ENCODE measurements at places on chromosomes 1 and 21.

DNA sequence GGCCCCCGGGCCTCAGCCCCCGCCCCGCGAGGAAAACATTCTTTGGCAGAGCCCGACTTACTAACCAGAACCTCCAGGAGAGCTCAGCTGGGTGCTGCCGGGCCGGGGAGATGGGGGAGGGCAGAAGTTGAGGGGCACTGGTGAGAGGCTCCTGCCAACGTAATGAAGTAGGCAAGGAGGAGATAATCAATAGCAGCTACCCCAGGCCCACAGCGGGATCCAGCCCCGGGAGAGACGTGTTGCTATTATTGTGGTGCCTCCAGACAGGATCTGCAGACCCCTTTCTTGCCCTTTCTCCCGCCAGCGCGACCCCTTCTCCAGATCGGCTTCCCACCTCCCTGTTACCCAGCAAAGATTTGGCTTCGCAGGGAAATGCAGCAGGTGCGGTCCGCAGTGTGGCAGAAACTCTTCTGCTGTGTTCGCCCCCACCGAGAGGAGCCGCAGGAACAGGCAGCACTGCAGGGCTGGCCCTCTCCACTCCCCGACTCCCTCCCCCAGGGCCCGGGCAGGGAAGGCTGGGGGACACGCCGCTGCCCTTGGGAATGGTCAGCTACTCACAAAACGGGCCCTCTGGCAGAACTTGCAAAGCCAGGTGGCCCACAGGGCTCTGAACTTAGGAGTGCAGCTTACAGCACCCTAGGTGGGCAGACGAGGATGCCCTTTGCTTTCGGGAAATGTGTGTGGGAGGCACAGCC lies 1.5 kb upstream of the KCNA2 start:
- DNase-seq = no peak

- no peak for DNase-seq
These were observed 49.3 kb downstream of the STX6 start for GRCh38 chr1:180973369-180973768.

GRCh38 chr1:186418503-186418902 lies 42.4 kb downstream of the PDC start:
- DNase-seq = peak; percentile 85

DNA sequence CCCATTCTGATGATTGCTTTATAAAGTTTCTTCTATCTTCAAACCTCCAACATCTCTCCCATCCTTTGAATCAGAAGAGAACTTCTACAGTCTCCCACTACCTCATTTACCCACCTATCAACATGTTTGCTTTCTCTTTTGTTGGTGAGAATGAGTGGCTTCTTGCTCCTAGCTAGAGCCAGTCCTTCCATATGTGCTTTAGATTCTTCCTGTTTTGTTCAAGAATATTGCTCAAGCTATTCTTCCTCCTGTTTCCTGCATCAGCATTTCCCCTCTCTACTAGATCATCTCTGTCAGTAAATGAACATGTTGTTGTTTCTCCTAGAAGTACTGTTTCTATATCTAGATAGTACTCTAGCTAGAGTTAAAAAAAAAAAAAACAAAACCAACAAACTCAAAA lies 6.3 kb downstream of the ATF6 start:
- DNase-seq = no peak

DNA sequence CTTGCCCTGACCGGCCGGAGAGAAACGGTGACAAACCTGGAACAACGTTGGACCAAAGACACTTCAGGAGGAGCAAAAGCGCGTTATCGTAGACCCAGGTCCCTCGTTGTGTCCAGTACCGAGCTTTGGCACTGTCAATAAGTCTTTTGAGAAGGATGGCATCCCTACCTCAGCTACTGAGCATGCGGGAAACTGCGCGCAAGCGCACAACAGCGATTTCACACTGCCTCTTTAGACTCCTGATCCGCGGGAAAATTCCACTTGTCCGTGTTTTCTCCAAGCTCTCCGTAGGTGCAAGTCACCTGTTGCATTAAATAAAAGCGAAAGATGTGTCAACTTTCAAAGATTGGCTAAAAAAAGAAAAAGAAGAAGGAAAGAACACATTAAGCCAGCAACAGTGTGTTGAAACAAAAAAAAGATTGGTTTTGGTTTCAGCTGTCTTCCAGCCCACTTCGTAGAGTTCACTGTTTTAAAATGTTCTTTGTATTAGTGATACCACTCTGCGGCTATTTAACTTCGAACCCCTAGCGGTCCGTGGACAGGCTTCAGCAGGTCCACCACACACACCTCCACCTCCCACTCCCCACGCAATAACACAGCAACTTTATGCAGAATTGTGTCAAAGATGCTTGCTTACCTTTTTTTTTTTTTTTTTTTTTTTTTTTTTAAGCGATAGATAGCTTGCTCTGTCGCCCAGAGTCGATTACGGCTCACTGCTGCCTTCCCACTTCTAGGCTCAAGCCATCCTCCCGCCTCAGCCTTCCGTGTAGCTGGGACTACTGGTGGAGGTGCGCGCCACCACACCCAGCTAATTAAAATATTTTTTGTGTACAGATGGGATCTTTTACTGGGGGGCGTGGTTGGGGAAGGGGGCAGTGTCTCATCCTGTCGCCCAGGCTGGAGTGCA lies at the start of gene BPNT1:
TSS of gene BPNT1 (minus strand) at position 139 of the 907 bp plus-strand sequence. CDS start 9,942 bp downstream, outside the sequence.
- DNase-seq = peak; percentile 99

DNA sequence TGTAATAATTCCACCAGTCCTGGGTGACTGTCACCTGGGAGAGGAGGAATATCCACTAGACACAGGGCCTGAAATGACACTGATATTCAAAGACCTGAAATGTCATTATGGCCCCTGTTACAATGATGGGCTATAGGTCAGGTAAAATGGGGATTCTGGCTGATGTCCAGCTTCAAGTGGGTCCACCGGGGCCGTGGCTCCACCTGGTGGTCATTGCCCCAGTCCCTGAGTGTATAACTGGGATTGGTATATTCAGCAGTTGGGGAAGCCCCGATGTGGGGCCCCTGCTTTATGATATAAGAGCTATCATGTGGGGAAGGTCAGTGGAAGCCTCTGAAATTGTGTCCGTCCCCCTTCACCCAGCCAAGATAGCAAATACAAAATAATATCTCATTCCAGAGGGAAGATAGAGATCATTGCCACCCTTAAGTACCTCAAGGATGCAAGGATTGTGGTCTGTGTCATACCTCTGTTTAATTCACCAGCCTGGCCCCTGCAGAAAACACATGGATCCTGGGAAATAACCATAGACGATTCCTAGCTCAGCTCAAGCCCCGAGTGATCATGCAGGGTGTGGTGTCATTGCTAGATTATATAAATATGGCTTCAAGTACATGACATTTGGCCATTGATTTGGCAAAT lies 19.4 kb downstream of the PLEKHO1 start:
- DNase-seq = peak; percentile 68

GRCh38 chr1:160743266-160743665 lies 4.2 kb downstream of the SLAMF7 start:
- no peak for DNase-seq

DNA sequence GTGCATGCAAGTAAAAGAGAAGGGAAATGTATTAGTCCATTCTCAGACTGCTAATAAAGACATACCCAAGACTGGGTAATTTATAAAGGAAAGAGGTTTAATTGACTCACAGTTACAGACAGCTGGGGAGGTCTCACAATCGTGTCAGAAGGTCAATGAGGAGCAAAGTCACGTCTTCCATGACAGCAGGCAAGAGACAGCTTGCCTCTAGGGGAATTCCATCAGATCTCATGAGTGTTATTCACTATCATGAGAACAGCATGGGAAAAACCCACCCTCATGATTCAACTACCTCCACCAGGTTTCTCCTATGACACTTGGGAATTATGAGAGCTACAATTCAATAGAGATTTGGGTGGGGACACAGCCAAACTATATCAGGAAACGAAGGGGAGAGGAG lies 8.1 kb downstream of the KRTAP21-3 start:
- no peak for DNase-seq

- no peak for DNase-seq
These were observed 1181.9 kb upstream of the PRMT6 start for GRCh38 chr1:105874621-105875020.

All from DMS53 (cell line).